ENCODE measurements at places on chromosomes 5 and 9. TPM values are rescaled to one million over a fixed set of nuclear protein-coding genes. Genes with fewer than 3 reads are reported as not detected.

DNA sequence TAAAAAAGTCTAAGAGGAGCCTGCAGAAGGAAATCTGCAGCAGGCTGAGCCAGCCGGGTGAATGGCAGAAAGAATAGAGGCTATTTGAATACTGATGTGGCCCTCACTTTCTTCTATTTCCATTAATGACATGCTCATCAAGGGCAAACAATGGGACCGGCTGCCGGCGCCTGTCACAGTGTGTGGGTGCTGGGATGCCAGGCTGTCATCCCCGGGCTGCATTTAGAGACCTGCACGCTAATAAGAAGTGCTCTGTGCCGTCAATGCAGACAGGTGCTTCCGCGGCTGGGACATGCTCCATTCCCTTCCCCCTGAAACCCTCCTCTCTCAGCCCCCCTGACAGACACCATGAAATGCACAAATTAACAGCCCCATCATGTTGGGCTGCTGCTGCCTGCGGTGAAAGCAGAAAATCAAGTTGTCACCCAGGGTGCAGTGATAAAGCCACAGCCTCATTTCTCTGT, 217.7 kb upstream of the TBCA start:
- DNase-seq = no peak

DNA sequence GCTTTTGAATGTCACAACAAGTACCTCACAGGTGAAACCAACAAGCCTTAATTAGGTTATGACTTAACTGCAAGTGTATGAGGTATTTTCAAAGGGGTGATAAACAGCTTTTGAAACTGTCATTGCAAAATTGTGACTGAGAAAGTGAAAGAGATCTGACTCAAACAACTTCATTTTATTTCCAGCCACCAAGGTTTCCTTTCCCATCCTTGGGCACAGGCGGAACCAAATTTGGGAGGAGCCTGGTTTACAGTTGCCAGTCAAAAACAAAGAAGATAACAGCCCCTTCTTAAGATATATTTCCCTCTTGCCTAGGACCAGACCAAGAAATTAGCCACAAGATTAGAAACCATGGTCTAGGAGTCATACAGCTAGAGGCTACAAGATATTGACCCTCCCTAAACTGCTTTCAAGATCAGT, 417.1 kb downstream of the CSNK1G3 start:
- DNase-seq = no peak

DNA sequence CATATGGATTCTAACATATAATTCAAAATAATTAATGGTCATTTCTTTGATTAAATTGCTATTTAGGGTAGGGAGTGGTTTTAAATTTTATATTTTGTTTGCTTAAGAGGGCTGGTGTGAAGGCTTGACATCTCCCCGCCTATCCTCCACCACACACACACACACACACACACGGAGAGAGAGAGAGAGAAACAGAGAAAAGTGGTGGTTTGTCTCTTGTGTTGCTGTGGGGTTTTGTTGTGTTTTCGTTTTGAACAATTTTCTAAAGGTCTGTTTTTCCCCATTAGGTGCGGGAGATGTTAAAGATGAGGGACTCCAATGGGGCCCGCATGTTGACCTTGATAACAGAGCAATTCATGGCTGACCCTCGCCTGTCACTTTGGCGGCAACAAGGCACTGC, 161.9 kb downstream of the ZSWIM6 start:
- no peak for DNase-seq

Gene TMEM215
- total RNA-seq = not detected

Gene TAF9
- total RNA-seq = 58.9 TPM

Gene GFRA3
- 24.4 TPM for total RNA-seq

Gene HTR4
- total RNA-seq = not detected

Gene RNF224
- 0.27 TPM for total RNA-seq

DNA sequence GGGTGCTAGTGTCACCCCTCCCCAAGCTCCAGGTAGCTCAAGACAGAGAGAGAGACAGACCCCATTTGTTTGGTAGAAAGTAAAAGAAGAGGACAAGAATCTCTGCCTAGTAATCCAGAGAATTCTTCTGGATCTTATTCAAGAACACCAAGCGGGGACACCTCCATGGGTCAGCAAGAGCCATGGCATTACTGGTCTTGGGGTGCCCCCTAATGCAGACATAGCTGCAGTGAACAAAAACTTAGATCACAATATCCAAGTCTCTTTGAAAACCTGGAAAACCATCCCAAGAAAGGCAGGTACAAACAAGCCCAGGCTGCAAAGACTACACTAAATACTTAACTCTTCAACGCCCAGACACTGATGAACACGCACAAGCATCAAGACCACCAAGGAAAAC, 29.9 kb upstream of the PDE4D start:
- no peak for DNase-seq

Gene GOLGA2
- 108 TPM for total RNA-seq

DNA sequence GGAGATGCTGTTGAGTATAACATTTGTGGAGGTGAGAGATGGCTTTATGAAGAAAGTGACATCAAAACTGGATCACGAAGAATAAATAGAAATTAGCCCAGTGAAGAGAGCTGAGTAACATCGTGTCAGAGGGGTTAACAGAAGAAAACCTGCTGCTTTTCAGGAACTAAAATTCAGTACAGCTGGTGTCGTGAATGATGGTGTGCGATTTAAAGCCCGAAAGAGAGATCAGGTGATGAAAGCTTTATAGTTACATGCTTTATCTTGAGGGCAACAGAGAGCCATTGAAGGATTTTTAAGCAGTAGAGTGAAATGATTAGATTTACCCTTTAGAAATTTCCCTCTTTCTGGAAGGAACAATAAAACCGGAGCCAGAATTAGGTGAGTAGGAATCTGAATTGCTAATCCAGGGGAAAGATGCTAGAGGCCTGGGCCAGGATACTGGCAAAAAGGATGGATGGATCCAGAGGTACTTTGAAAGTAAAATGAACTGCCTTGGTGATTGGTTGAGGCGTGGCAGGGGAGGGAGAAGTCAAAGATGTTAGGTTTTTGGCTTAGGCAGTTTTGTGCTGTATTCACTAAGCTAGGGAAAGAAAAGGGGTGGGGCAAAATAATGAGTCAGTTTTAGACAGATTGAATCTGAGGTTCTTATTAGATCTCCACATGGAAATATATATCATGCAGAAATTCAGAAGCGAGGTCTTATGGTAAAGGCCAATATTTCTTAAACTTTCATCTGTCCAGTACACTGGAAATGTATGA, 3.4 kb downstream of the LRRC70 start:
- no peak for DNase-seq

DNA sequence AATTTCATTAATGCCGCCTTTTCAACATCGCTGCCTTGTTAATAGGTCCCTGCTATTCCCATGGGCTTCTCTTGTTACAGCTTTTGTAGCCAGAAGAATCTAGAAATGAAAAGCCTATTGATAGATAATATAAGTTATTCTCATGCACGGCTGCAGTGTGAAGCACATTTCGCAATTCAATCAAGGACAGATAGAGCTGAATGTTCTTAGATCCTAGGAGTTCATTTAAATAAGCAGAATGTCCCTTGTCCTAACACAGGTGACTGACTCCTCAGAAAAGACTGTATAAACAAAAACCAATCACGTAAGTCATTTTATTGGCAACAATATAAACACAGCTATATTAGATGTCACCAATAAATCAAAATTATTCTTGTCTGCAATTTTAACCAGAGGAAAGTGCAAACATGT, 9.4 kb downstream of the GLIS3 start:
- no peak for DNase-seq

DNA sequence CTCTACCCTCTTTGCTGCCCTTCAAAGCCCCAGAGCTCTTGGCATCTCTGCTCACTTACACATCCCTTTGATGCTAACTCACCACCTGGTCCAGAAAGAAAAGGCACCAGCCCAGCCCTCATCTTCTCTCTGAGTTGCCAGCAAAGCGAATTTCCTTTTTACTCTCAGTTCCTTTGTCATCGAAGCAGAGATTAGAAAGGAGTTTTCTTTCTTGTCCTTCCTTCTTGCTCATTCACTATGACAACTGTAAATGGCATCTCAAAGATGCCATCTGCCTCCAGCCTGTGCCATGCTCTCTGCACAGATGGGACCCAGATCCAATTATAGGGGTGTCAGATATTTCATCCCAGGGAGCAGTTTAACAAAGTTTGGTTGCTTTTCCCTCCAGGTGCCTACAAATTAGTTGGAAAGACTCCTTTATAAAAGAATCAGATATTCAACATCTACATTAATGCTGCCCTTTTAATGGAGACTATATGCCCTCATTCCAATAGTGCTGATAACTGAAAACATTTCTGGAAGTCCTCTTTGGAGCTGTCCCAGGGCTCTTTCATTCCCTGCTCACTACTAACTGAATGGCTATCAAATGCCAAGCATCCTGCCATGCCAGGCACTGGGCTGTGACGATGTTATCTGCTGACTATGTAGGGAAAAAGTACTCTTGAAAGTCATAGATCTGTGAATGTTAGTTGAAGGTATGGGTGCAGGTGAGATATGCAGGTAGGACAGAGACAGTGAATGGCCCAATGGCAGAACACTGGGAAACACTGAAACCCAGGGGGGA, 58.9 kb downstream of the SUSD1 start:
- no peak for DNase-seq

DNA sequence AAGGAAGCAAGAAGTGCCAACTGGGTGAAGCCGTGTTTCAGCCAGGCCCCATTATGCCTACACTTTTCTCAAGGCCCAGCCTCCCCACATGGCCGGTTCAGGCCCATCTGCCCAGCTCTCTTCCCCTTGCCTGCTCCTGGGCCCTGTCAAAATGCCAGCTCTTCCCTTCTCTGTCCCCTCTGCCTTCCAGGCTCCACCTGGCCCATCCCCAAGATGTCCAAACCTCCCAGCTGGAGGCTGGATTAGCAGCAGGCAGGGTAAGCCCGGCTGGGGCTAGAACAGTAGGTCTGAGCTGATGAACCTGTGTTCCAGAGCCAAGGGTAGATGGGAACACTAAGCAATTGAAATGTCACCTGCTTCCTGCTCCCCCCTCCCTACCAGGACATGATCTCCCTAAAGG, 64.1 kb upstream of the HSPA9 start:
- DNase-seq = no peak

Gene CEP72
- 24.8 TPM for total RNA-seq

- DNase-seq = peak; percentile 66
Measured at GRCh38 chr5:113294311-113295110, 140.3 kb downstream of the TSSK1B start.

DNA sequence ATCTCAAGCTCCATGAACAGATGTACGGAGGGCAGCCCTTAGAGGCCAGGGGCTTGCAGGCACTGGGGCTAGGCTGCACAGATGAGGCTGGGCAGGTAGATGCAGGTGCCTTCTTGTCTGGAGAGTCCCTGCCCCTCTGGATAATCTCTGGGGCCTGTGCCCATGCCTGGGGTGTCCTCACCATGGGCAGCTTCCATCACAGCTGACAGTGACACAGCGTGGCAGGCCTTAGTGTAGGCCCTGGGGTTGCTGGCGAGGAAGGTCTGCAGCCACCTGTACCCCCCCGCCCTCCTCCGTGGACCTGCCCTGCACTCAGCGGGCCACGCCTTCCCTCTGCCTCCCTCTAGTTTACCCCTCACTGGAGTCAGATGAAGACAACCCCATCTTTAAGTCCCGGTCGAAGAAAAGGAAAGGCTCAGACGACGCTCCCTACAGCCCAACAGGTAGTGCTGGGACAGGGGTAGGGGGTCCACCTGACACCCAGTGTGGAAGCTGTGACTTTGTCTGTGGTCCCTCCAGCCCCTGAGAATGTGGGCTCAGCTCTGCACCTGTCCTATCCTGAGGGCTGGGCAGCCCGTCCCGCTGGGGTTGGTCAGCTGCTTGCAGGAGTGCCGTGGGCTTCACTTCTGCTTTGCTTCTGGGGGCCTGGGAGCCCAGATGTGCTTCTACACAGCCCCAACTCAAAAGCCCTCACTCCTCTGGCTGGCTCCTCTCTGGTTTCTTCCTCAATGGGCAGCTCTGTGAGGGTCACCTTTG, 98.4 kb downstream of the PHF2 start:
- peak; percentile 6 for DNase-seq

GRCh38 chr5:157180374-157181264, at the start of gene ITK:
Gene ITK, plus strand, starts transcription at chr5:157180840. Its CDS starts 138 bp downstream, at chr5:157180978.
- DNase-seq = no peak

Gene ZNF622
- 28.5 TPM for total RNA-seq

Gene CDKN2B
- total RNA-seq = 1.2 TPM

Gene TRIM14
- 3.1 TPM for total RNA-seq

Gene NPR2
- 23.4 TPM for total RNA-seq

Gene INSL4
- not detected for total RNA-seq

- no peak for DNase-seq
Measured at GRCh38 chr9:24245988-24246387, 299.7 kb downstream of the IZUMO3 start.

DNA sequence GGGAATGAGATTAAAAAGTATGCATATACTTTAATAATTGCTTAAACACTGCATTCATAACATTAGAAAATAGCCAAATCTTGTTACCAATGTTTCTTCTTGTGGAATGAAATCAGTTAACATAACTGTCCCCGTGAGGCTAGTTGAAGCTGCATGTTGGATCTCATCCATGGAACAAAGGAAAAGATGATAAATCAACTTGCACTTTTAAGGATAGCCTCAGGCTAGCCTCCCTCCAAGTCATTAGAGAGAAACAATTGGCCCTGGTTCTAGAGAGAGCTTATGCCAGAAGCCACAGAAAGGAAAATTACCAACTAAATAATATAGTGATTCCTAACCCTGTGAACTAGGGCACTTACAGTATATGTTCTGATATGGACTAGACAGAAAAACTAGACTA, 66.9 kb downstream of the GRIN3A start:
- DNase-seq = no peak

DNA sequence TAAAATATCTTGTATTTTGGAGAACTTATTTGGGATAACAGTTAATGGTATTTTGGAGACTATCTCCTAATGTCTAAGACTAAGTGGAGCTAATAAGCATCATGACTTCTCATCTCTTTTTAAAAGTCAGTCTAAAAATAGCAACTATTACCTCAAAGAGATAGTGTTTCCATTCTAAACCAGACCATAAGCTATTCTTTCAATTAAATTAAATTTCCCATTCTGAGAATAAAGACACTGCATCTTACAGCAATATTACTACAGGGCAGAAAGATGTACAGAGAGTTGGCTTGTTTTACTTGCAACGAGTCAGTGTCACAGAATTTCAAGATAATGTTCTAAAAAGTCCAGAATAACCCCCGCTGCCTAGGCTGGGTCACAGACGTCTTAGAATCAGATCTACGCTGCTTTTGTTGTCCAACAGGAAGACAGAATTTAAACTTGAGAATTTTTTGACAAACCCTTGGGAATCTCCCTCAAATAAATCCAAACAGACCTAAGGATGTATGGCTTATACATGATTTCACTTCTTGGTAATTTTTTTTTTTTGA, 98.9 kb downstream of the USP20 start:
- DNase-seq = no peak

Gene SLC44A1
- total RNA-seq = 53.5 TPM
